Astrocyte of the spinal cord (primary cell): ENCODE measurements at places on chromosomes 3 and 15.

DNA sequence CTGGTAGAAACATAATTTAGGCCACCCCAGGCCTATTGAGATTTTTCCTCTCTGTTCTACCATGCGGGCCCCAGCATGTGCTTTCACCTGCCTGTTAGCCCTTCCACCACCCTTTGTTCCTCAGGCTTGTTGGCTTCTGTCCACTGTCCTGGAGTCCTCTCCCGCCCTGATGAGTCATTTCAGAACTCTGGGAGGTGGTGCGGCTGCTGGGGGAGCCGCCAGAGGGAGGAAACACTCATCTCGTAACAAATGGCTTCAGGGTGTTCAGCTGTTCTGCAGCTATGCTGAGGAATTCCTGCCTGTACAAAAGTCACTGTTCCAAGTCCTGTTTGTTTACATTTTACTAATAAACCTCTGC is 36.3 kb downstream of the LRTM1 start:
- DNase-seq: peak; percentile 99

DNA sequence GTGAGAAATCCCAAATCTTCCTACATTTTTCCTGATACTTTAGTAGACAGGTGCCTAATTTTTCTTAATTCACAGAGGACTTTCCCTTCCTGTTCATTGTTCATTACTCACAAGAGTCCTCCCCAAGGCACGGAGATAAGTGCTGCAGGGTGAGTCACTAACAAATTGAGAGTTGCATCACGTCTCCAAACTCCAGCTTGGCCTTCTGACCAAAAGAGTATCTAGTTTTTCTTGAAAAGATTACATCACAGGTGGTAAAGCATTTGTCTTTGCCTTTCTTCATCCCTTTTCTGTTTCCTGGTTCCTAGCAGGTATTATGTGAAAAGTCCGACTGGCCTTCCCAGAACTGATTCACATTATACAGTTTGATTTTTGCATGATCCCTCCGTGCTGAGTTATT is 24.9 kb upstream of the RASGRP1 start:
- peak; percentile 22 for DNase-seq

- no peak for DNase-seq
Measured at GRCh38 chr3:24249523-24249922, 245.1 kb downstream of the THRB start.

GRCh38 chr3:32438596-32439344 is 47.1 kb downstream of the CMTM7 start:
- no peak for DNase-seq

DNA sequence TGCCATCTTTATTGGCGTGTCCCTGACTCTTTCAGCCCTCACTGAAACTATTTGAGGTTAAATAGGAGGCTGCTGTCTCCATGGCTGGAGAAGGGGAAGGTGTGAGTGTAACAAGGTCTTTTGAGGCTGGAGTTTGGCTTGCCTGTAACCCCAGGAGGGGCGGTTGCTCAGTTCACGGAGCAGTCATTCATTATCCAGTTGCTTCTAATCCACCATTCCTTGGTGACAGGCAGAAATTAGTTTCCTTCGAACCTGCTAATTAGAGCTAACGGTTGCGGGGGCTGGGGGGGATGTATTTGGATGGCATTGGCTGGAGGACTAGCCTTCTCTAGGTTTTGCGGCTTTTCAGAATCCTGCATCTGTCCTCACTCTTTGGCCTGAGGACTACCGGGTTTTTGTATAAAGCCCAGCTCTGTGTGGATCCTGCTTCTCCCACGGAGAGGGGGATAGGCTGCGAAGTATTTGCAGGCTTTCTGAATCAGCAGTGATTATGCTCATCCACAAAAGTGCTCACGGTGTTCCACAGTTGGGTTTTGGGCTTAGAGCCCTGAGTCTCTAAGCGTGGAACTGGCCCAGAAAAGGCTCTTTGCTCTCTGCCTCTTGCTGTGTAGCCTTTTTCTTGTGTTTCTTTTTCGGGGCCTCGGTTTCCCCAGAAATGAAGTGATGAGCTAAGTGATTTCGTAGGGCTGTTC is 18.6 kb downstream of the FGD5 start:
- DNase-seq: no peak

DNA sequence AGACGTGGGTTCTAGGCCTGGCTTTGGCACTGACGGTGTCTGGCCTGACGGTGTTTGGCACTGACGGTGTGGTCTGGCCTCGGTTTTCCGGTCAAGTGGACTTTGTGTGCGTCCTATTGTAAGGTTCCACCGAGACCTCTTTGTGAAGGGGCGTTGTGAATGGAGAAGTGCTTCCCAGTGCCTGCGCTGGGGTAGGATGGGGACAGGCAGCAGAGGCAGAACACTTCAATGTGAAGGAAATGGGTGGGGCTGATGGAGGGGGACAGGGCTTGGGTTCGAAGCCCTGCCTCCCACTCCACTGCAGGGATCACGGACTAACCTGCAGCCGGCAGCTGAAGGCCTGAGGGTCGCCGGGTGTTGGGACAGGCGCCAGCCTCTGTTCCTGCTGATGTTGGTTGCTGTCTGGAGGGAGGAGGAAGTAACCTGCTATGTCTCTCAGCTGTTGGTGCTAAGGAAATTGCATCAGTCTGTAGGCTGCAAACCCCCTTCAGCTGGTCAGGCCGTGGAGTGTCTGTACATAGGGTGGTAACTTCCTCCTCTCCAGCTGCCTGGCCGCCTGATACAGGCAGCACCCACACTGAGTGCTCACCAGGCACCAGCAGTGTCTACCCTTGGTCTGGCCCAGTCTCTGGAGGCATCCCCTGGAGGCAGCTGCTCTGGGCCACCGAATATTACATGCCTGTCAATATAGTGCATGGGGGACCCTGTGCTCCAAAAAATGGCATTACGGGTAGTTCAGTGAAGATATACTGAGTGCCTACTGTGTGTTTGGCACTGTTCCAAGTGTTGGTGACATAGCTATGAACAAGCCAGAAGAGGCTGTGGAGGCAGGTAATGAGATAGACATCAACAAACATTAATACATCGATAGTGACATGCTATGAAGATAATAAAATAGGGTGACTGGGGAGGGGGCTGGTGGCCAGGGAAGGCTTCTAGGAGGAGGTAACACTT is 1.1 kb downstream of the TM6SF1 start:
- peak; percentile 48 for DNase-seq

DNA sequence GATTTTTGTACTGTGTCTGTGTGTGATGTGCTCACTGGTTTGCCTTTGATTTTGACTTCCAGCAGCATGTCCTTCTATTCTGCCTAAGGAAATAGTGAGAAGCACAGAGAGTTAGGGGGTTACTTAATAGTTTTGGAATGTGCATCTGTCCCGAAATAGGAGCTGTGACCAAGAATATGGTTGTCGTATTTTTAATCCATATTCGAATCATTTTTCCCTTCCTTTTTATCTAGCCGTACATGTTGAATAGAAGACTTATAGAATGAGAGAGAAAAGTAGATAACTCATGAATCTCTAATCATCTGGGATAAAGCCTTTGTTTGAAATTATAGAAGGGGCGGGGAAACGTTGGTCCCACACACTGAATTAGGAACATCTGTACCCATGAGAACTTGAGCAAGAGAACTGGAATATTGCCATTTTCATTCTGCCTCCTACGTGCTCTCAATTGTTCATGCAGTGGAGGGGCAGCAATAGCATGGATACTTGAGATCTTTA is 23.6 kb downstream of the CRTC3 start:
- peak; percentile 75 for DNase-seq

DNA sequence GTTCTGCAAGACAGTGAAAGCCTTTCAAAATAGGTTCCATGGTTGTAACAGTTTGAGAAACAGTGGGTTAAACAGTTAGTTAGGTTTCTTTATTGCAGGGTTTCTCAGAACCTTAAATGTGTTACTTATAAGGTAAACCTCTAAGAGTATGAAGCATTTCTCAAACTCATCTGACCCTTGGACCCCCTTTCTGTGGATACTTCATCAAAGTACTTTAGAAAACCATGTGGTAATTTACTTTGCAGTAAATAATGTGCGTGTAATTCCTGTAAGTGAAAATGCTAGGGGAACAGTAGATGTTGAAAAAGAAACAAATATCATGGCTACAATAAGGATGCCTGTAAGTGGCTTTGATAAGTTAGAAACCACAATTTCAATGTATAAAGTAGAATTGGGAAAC is 354.6 kb upstream of the RARB start:
- DNase-seq: no peak

DNA sequence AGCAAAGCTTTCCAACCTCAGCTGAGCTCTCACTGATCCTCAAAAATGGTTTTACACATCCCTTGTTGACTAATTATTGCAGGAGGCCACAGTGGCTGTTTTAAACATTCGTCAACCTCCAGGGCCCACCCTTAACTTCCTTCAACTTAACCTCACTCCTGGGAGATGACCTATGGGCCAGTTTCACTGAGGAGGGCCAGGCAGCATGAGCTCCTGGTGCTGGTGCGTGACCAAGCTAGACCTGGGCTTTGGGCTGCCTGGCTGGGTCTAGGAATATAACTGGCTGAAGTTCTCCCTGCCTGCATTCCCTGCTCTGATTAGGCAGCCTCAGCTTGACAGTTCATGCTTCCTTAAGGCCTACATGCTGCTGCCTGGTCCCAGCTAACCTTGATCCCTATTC is 273.7 kb upstream of the ATP11B start:
- no peak for DNase-seq

- no peak for DNase-seq
Measured at GRCh38 chr15:53671545-53671944, 87.9 kb downstream of the WDR72 start.

GRCh38 chr3:46186471-46187340 is 21.4 kb downstream of the CCR1 start:
- no peak for DNase-seq

- DNase-seq: peak; percentile 78
Measured at GRCh38 chr3:35184775-35185174, 454.6 kb upstream of the ARPP21 start.

DNA sequence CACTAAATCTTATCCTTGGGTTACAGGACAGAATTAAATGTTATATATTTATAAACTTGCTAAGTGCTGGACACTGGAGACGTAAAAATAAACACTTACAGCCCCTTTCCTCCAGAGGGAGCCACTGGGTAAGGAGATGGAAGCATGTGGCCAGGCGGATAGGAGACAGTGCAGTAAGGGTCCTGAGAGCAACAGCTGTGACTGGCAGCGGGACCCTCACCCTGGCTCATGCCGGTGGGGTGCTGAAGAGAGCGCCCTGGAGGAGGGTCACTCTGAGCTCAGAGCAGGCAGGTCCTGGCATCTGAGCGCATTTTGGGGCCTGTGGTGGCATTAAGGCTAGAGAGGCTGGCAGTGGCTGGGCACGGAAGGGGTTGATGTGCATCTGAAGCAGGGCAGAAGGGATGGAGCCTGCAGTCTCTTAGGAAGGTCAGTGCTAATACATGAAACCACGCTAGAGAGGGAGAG is 16.0 kb downstream of the SEC61A1 start:
- peak; percentile 50 for DNase-seq

DNA sequence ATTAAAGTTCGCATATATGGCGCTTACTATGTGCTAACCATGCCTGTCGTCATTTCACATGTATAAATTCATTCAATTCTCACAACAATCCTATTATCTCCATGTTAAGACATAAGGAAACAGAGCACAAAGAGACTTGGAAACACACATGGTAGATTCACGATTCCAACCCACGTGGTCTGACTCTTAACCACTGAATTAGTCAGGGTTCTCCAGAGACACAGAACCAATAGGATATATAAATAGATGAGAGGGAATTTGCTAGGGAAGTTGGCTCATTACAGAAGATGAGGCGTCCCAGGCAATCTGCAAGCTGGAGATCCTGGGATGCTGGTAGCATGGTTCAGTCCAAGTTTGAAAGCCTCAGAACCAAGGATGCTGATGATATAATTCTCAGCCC is 765.3 kb downstream of the TBL1XR1 start:
- DNase-seq: peak; percentile 32

- DNase-seq: no peak
Measured at GRCh38 chr15:93162560-93162959, 73.5 kb upstream of the RGMA start.

GRCh38 chr15:66789029-66790025 is 87.3 kb downstream of the SMAD6 start:
- DNase-seq: peak; percentile 73

- DNase-seq: no peak
Measured at GRCh38 chr3:97778152-97778551, 13.6 kb downstream of the ARL6 start.

DNA sequence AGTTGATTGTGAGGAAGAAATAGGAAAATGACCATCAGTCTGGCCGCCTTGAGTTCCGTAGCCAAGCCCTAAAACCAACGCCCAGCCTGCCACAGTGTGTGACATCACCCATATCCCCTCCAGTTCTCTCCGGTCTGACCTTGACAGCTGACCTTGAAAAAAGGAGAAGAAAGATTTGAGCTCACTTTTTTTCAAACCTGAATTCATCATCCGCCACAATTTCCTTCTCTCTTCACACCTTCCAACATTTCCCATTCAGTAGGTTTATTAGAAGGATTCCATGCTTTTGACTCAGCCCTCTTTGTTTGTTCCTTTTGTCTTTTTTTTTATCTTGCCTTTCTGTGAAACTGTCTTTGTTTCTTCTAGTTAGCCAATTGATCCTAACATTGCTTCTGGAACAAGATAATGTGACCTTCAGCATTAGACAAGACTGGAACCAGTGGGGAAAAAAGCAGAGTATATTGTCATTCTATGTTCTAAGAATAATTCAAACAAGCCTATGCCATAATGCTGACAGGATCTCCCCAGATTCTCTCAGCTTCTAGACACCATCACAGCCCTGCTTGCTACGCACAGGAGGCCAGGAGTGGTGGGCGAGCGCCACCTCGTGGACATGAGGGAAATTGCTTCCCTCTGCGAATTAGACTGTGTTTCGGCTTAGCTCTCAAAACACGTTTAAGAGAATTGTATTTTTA is 283.1 kb downstream of the FGF12 start:
- peak; percentile 68 for DNase-seq

- DNase-seq: no peak
Measured at GRCh38 chr3:48118322-48118721, 69.9 kb downstream of the CDC25A start.

DNA sequence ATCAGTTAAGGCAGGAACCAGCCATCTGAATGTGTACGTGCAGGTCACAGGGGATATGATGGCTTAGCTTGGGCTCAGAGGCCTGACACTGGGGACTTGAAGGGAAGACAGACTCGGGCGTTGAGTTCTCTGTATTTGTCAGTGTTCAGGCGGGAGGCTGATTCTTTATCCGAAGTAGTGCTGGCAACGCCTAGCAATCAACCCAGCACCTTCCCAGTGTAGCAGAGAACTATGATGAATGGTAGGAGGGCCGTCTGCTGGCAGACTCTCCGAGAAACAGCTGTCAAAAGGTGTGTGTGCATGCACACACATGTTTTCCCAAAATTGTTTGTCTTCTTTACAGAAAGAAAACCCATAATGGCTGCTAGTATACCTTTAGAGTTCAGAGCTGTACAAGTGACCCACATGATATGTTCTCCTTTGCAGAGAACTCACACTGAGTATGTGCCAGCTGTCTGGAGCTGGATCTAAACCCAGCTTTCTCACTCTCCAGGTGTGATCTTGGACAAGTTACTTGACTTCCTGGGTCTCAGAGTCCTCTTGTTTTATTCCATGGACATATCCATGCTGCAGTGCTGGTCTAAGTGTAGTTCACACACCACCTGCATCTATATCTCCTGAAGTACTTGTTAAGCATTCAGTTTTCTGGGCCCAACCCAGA is 74.5 kb upstream of the LARS2 start:
- no peak for DNase-seq

GRCh38 chr3:82224661-82225060 is 463.2 kb upstream of the GBE1 start:
- no peak for DNase-seq

- DNase-seq: no peak
Measured at GRCh38 chr3:59545374-59545773, 495.5 kb upstream of the CFAP20DC start.

GRCh38 chr3:154152741-154153140 is 31.6 kb downstream of the ARHGEF26 start:
- DNase-seq: no peak
